Keratinocyte (primary cell): ENCODE measurements at places on chromosomes 12 and 14.

GRCh38 chr12:52494518-52494917, 1.5 kb upstream of the KRT6A start:
- DNase-seq, result peak; percentile 96

DNA sequence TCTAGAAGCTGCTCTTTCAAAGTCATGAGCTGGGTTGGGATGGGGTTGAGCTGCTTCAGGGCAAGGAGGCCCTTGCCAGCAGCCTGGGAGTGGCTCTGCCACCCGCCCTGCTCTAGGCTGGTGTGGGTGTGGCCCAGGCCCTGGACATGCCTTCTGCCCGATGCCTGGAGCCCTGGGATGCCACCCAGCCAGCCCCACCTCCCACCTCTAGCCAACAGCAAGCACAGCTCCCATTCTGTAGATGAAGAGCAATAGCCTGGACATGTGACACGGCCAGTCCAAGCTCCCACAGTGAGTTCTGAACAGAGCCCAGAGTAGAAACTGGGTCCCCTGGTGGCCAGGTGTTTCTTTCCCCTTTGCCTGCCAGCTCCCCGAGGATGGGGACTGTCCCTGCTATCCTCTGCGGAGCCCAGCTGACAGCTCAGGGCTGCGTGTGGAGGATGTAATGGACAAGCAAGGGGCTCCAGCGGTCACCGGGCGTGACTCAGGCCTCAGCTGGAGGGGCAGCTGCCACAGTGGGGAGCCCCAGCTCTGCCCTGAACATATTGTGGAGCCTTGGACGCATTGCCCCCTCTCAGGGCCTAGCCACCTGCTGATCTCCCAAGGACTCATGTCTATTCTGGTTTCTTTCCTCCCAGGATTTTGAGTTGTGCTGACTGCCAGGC, 165.2 kb downstream of the TSPAN9 start:
- DNase-seq, result no peak

GRCh38 chr12:4486980-4487379, 41.4 kb upstream of the FGF6 start:
- no peak for DNase-seq

- no peak for DNase-seq
These were observed 21.3 kb downstream of the SLC7A7 start for GRCh38 chr14:22793976-22794375.

DNA sequence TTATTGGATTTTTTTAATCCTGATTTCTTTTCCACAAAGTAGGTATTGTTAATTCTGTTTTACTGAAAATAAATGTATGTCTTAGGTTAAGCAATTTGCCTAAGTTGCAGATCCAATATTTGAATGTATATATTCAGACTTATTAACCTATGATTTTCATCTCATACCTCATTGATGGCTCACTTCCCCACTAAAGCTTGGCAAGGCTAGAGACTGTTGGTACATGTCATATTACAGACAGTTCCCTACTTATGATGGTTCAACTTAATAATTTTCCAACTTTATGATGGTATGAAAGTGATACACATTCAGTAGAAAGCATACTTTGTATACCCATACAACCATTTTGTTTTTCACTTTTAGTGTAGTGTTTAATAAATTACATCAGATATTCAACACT, 33.2 kb upstream of the KCNH3 start:
- no peak for DNase-seq

DNA sequence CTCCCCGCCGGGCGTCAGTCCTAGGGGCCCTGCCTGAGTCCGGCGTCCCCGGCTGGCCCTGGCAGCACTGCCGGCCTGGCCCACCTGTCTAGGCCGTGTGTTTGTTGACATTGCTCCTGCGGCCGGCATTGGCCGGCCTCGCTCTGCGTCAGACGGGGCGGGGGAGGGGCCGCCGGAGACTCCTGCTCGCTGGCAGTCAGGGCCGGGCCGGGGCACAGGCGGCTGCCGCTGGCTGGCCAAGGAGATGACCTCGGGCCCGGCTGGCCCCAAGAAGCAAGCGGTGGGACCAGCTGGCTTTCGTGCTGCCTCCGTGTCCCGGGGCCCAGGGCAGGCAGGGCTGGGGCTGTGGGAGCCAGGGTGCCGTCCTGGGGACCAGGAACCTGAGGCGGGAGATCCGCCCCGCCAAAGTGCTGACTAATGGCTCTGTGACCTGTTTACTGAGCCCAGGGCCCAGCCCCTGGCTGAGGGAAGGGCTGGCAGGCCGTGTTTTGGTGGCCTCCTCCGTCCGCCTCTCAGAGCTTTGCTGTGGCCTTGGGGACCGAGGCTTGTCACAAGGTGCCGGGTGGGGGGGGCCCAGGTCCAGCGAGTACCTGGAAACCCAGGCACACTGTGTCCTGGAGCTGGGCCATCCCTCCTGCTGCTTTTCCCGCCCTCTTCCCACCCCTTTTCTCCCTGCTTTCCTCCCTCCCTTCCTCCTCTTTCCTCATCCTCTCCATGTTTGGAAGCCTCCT, 1.8 kb downstream of the ULK1 start:
- DNase-seq, result no peak

- DNase-seq, result peak; percentile 59
These were observed 36.8 kb downstream of the RAB35 start for GRCh38 chr12:120079411-120080400.

- DNase-seq, result no peak
These were observed 68.1 kb downstream of the BORCS5 start for GRCh38 chr12:12425001-12425400.

DNA sequence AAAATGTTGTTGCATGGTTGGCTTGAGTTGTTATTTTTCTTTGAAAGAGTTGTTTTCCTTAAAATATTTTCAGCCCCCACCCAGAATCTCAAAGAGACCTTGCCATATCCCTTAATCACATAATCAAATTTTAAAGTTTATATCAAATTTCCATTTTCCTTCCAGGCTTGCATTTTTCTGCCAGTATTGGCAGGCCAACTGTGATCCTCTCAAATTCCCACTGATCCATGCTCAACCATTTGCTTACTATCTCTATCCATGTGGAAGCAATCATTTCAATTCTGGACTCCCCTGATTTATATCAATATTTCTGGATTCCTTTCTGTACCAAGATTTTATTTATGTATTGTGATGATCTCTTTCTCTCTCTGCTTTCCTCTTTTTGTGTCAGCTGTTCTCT, 64.2 kb upstream of the PYGL start:
- no peak for DNase-seq

- no peak for DNase-seq
These were observed 37.4 kb downstream of the PHLDA1 start for GRCh38 chr12:75994069-75994740.

DNA sequence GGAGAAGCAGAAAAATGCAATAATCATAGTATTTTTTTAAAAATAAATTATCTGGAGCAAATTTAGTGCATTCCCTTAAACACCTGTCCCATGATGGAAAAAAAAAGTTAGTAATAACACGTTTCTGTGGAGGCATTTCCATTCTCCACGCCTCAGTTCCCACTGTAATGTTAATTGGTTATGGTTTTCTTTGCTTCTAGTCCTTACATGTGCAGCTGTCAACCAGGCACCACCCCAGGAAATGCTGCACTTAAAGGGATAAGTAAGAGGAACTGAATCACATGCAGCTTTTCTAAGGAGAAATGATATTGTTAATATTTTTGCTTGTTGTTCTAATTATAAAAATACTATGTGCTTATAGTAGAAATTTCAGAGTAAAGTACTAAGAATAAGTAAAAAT, 240.3 kb downstream of the ZFP36L1 start:
- DNase-seq, result no peak

DNA sequence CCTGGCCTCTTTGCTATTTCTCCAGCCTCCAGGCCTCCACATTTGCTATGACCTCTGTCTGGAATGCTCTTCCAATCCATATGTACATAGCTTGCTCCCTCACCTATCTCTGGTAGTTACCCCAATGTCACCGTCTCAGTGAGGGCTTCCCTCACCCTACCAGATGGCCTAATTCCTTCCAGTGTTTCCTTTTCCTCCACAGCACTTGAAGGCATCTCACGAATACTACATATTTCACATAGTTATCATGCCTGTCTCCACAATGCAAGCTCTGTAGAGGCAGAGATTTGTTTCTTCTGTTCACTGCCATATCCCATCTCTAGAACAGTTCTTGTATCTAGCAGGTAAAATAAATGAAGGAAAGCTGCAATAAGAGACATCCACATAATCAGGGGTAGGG, 21.3 kb upstream of the HSP90B1 start:
- DNase-seq, result no peak

DNA sequence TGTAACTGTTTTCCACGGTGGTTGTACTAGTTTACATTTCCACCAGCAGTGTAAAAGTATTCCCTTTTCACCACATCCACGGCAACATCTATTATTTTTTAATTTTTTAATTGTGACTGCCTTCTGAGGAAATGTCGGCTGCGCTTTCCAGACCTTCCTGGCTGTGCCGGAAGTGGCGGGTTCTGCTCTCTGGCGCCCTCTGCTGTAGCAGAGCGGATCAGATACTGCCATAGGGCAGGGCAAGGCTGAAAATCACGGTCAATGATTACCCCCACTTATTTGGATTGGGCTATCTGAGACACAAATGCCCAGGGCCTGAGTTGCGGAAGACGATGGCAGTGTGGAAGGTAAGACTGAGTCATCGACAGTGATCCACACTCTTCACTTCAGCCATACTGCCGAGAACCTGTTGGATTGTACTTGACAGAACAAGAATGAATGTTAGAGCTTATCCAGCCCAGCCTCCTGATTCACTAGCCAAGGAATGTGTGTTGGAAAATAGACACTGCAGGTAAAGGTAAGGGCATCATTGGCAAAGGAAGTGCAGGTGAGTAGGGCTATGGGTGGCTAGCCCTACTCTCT, 124.2 kb downstream of the NTF3 start:
- DNase-seq, result no peak

GRCh38 chr14:100644383-100644782, 57.2 kb upstream of the BEGAIN start:
- no peak for DNase-seq

- no peak for DNase-seq
These were observed 188.1 kb upstream of the PRKD1 start for GRCh38 chr14:30115756-30116155.

- DNase-seq, result no peak
These were observed 34.0 kb downstream of the MNAT1 start for GRCh38 chr14:60768602-60769001.

GRCh38 chr14:59154373-59154772, 34.1 kb upstream of the DAAM1 start:
- DNase-seq, result no peak

DNA sequence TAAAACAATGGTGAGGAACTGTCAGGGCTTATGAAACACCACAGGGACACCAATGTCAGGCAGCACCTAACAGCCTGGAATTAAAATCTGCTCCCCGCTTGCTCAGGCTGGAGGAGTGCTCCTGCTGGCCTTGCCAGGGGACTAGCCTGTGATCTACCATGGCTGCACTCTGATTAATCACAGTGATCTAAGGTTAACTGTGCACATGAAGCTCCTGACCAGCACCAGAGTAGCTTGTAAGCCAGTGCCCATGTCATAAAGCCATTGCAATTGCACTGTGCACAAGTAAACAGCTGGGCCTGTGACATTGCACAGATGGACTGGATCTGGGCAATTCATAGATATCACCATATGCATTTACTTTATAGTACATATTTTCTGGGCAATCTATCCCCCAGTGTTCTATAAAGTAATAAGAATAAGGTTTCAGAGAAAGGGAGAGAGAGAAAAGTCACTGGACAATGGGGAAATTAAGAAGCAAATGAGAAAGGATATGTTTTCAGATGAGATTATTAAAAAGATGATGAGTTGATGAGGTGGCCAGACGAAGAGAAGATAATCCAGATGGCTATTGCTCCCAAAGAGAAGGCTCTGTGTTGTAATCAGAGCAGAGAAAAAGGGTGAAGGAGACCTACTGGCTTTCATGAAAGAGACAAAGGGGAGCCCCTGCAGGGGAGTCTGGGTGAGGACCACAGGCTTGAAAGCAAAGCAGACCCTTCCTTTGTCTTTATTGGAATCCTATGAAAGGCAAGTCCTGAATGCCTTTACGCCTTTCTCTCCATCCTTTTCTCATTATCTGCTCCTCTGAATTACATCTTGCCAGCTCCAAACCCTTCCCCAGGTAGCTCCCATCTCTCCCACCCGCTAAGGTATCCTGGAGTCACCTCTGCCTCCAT, 145.8 kb downstream of the SLC38A6 start:
- DNase-seq, result no peak

GRCh38 chr12:13038491-13039161, 5.6 kb upstream of the FAM234B start:
- DNase-seq, result no peak

DNA sequence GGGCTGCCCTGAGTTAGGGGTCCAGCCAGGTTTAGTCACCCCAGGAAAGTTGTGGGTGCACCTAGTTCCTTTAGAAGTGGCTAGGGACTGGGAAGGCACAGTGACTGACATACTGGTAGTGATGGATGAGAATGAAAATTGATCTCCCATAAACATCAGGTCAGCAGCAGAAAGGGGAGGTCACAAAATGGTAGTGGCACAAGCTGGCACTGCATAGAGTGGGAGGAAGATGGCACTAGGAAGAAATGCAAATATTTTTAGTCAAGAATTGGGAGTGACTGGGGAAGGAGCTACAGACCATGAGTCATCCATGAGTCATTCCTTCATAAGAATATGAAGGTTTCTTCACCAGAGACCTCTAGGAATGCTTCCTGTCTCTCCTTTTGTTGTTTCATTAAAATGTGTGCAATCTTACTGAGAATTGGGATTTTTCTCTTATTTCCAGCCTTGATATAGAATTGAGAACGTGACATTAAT, 198.3 kb upstream of the AMIGO2 start:
- peak; percentile 83 for DNase-seq
